ENCODE measurements at places on chromosomes 5 and 9.
A peak's percentile ranks its signal among the peaks of the same experiment; 100 is the strongest.

DNA sequence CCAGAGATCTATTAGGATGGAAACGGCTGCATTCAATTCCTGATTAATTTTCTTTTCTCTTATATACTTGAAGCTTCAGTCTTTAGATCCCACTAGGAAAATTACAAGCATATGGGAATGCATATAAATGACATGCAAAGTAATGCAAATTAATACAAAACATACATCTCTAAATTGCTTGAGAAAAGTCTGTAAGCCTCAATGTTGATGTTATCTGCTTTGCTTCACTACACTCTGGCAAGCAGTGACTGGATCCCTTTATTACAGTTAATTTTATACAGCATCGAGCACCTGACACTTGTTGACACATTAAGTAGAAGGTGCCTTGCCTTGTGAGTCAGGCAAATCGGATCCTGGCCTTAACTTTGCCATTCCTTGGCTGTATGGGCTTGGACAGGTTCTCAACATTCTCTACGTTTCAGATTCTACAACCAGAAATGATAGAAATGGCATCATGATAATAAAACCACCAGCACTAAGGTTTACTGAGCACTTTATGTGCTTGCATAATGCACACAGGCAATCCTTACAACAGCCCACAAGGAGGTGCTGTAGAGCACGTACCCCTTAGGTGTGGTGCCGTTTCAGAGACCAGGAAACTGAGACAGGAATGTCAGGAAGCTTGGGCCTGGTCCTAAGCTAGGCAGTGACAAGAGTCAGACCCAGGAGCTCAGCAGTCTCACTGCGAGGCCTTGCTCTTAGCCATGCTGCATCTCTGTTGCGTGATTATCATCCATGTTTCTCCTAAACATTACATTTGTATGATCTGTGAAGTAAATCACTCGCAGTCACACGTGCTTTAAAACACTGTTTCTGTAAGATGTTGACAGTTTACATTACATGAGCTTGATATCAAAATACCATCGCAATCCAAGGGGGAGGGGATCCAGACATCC, 2.7 kb downstream of the GCNT4 start:
- peak; percentile 61 for DNase-seq

DNA sequence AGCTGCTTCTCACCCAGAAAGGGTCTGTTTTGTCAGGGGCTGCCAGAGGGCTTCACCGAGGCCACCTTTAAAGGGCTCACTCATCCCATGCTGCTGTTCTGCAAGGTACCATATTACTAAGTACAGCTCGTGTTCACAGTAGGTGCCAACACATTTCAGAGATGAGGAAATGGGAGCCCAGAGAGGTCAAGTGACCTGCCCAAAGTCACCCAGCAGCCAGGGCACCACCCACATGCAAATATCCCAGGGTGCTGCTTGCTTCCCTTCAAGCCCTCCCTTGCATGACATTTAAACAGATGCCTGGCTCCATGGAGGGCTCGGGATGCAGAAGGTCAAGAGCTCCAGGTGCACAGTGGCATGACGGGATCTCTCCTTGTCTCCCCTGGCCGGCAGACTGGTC, 123.5 kb upstream of the SARDH start:
- no peak for DNase-seq

- no peak for DNase-seq
These were observed 5.9 kb downstream of the FAM163B start for GRCh38 chr9:133603135-133603927.

DNA sequence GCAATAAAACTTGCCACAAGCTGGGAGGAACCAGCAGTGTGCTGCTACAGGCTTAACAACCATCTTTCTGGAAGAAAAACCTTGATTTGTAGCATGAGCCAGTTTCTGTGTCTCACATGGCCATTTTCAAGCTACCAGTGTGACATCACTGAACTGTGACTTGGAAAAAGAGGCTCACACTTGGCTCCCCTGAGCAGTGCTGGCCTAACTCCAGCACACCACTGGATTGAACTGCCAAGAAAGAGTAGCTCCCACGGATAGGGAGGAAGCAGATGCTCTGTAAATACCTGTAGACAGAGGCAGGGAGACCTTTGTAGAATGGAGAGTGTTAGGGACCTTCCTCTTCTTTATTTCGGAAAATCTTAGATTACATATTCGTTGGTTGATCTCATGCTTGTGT, 197.9 kb downstream of the SH3GL2 start:
- DNase-seq, result no peak

GRCh38 chr5:122736086-122736845, 38.6 kb upstream of the SNX2 start:
- DNase-seq, result no peak

- no peak for DNase-seq
These were observed 142.8 kb upstream of the STK32A start for GRCh38 chr5:147092044-147092443.

- no peak for DNase-seq
These were observed 52.3 kb downstream of the SLC46A2 start for GRCh38 chr9:112838342-112838741.

DNA sequence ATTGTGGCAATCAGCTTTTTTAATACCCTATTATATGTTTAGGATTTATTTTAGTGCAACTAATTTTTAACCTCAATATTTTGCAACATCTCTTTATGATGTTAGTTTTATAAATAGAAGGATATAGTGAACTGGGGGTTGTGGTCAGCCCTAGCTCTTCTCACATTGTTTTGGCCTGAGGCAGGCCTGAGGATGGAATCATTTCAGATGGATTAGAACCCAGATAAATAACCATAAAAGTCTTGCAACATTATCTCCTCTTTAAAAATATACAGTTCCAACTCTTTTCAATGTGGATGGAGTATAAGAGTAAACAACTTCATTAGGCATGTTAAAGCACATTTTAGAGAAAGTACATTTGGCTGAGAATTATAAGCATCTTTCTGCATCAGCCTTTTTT, 522.7 kb downstream of the NR2F1-AS1 start:
- DNase-seq, result no peak

DNA sequence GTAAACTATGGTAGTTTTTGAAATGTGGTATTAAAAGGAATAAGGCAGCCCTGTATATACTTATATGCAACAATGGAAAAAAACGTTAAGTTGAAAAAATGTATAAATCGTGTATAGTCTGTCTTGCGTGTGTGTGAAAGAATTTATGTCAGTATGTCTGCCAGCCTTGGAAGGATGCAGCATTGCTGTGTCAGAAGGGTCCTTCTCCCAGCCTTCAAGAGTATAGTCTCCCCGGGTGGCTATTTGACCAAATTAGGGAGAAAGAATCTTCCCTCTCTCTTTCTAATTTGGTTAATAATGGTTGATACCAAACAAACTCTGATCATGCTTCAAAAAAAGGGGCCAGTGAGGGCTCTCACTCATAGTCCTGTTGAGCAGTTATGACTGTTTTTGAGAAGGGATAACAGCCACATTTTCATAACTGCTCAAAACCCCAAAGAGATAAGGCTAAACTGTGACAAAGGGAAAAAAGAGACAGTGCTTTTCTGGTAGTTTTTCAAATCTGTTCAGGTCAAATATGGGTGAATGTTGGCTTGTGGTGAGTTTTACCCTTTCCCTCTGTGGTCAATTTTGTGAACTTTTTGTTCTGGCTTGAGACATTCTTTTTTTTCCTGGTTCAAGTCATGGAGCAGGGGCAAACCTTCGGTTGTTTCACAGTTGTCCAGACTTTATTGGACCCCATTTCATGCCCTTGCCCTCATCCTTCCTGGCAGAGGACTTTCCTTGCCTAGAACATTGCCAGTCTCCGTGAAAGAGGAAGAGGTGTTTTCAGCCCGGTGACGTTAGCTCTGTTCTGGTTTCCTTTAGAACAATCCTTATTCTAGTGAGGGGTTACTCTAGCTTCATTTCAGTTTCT, 21.0 kb downstream of the SNX30 start:
- DNase-seq, result no peak

- DNase-seq, result no peak
These were observed 193.3 kb downstream of the DIRAS2 start for GRCh38 chr9:90449213-90449925.

DNA sequence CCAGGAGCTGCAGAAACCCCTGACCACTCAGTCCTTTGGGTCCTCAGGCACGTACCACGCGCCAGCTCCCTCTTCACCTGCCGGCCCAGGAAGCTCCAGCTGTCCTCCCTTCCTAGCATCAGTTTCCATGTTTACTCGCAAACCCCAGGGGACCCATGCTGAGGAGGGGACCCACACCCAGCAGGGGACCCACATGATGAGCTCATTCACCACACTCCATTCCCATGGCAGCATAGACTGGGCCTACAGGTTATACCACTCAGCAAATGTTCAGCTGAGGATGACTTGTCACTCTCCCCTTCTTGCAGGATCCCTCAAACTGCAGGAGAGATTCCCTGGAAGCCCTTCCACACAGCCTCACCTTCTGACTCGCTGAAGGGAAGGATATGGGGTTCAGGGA, 73.5 kb upstream of the GALNT10 start:
- no peak for DNase-seq

GRCh38 chr9:107496976-107497375, 7.4 kb upstream of the KLF4 start:
- no peak for DNase-seq

DNA sequence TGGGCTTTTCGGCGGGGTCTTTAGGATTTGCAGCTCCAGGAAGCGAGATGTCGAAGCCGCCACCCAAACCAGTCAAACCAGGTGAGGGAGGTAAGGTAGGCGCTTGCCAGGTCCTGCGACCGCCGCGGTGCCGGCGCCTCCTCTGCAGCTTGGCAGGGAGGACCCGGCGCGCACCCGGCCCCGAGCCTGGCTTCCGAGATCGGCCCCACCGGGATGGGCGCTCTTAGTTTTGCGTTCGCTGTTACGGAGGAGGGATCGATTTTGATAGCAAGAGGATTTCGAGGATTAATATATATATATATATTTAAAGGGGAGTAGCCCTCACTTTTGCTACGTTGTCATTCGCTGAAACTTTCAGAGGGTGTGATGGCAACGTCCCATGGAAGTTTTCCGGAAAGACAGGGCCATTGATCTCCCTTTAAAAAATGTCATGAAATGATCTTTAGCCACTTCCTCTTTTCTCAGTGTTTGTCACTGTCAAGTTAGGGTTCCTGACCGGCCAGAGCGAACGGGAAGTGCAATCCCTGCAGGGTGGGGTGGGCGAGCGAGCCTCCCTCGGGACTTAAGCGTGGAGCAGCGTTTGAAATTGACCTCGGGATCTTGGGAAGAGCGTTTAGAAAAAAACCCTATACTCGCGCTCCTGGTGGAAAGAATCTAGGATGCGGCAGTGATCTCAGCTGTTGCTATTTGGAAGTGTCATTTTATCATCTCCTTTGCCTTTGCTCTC, 495 bp downstream of the OSTF1 start:
- DNase-seq, result no peak

DNA sequence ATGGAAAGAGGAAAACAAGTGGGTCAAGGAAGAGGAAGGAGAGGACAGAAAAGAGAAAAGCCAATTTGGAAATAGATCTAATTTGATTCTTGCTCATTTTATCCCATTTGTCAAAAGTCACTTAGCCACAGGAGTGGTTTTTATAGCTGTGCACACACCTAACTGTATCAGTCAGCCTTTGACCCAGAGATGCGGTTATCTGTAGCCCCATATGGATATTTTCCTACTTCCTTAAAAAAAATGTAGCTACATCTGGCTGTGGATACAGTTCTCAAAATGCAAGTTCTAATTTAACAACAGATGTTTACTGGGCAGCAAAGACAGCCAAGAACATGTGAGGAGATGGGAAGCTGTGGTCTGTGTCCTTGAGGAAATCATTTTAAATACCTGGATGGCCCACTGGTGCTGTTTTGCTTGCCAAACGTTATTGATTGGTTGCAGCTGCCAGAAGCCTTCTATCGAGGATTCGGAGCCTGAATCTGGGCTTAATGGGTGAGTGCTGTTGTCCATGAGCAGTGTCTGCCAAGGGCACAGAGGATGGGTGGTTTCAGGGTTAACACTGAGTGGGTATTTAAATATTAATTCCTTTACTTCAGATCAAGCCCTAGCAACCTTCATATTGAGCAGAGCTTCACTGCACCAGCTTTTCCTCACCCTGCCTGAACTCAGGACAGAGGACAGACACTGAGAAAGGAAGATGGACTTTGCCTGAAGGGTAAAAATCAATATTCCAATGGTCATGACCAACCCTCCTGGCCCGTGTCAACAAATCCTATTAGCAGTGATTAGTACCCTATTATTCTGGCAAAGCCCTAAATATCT, 92.2 kb downstream of the APBA1 start:
- DNase-seq, result no peak

- no peak for DNase-seq
These were observed 894 bp downstream of the FST start for GRCh38 chr5:53481159-53481886.

GRCh38 chr5:180160215-180160614, 48.8 kb downstream of the RASGEF1C start:
- DNase-seq, result no peak

DNA sequence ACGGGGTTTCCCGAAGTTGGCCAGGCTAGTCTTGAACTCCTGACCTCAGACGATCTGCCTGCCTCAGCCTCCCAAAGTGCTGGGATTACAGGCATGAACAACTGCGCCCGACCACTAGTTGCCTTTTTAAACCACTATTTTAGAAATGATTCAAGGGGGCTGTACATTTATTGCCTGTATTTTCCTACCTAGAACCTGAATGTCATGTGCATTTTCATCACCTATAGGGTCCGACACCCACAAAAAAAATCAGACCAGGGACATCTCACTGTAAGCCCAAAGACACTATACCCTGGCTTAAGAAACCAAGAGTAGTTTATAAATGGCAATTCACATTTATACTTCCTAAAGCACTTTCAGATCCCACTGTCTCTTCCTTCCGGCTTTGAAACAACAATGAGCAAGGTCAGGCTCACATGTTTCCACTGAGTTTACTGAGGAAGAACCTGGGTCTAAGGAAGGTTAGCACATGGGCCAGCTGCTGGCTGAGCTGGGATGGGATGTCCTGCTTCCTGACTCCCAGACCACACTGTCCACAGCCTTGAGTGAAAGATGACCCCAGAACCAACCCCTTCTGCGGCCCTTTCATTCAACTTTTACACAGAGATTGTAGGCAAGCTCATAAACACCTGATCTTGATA, 87.3 kb downstream of the SERINC5 start:
- DNase-seq, result no peak

DNA sequence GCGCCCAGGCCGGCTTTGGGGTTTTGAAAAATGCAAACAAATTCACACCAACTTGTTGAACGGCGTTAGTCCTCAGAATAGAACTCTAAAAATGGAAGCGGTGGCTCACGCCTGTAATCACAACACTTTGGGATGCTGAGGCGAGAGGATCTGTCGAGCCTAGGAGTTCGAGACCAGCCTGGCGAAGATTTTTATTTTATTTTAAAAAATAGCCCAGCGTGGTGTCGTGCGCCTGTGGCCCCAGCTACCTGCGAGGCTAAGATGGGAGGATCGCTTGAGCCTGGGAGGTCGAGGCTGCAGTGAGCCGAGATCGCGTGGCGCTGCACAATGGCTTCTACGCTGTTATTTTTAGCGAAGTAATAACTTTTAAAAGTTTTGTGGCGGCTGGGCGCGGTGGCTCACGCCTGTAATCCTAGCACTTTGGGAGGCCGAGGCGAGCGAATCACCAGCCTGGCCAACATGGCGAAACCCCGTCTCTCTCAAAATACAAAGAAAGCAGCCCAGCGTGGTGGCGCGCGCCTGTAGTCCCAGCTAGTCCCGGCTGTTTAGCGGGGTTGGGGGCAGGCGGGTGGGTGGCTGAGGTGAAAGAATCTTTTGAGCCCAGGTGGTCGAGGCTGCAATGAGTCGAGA, 694 bp upstream of the PLIN2 start:
- DNase-seq, result peak; percentile 29

- no peak for DNase-seq
These were observed 352.1 kb upstream of the CD180 start for GRCh38 chr5:67548520-67549295.
